Tibial nerve (tissue), 4 donors: ENCODE measurements at places on chromosomes 7 and 10. TPM values are rescaled to one million over a fixed set of nuclear protein-coding genes. Genes with fewer than 3 reads are reported as not detected.

DNA sequence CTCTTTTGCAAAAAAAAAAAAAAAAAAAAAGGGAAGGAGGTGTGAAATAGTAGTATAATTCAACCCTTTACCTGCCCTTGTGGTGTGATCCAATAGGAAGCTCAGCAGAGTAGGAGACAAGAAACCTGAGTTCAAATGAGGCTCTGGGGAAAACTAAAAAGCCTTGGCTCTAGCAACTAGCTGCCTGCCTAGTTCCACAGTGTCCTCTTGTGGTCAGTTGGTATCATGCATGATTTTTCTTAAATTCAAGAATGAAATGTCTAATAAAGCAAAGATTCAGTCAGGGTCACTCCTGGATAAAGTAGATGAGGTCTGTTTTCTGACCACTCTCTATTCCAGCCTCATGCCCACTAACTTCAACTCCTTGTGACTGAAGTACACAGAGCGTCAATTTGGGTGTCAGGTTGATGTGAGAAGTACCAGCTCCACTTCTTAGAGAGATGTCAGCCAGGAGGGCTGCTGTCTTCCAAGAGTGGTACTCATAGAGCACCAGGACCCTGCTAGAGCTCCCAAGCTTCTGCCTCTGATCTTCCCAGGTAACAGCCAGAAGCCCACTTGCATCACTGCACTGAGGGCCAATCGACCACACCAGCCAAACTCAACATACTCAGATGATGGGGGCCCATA lies 10.5 kb downstream of the LSM5 start:
- DNase-seq: no peak

GRCh38 chr10:132512052-132512442 lies 25.5 kb upstream of the INPP5A start:
- DNase-seq: no peak

DNA sequence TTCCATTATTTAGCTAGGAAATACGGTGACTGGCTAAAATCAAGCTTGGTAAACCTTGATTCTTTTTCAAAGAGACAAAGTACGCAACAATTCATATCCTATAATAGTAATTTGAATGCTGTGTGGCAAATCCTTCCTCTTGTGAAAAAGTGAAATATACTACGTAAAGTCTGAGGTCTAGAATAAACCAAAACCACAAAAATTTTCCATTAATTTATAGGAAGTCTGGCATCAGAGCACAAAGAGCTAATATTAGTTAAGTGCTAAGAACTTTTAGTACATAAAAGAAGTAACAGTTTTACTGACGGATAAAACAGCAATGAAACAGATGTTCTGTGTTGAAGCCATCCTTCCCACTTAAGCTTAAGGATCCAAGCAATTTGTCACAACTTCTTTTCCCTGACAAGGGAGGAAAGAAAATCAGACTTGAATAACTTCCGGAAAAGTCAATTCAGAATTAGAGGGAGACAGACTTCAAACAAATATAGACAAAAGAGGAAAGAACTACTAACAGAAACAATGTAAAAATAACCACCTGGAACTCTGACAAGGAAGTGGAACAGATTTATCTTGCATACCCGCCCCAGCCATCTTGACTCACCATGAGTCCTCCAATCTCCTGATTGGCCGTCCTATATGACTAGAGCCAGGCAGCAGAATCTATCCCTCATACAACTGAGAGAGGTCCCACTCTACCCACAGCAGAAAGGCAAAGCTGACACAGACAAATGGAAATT lies 34.6 kb downstream of the RHEB start:
- DNase-seq: no peak

The OR2A7 gene
- total RNA-seq: 3.1 TPM
